ENCODE measurements at places on chromosomes 13 and 19.

GRCh38 chr13:40671956-40672764, 5.7 kb upstream of the FOXO1 start:
- no peak for DNase-seq

DNA sequence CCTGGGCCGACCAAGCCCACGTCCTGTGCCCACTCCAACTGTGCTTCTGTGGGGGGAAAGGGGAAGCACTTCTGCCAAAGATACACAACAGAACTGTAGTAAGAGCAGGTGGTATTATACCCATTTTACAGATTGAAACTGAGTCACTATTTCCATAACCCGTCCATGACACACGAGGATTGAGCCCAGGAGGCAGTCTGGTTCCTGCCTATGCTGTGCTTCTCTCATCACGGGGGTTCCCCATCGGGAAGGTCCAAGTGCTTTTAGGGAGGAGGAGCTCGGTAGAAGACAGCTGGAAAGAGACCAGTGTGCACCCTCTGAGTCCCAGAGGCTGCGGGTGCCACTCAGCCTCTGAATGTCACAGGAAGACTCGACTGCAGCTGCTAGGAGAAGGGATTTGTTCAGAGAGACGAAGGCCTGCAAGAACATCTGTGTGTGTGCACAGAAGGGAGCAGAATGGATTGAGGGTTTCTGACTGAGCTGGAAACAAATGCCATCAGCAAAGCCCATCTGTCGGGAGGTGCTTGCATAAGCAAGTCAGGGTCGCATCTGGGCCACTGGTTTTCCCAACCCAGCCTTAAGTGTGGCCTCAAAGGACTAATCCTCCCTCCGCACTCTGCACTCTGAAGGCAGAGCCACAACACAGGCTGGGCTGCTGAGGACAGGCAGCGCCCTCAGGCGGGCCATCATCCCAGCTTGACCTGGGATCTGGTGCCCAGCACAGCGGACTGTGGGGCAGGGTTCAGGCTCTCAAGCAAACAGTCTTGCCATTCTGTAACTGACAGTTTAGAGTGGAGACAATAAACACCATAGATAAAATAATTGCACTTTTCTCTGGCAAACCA, 150.0 kb downstream of the DPF1 start:
- no peak for DNase-seq

DNA sequence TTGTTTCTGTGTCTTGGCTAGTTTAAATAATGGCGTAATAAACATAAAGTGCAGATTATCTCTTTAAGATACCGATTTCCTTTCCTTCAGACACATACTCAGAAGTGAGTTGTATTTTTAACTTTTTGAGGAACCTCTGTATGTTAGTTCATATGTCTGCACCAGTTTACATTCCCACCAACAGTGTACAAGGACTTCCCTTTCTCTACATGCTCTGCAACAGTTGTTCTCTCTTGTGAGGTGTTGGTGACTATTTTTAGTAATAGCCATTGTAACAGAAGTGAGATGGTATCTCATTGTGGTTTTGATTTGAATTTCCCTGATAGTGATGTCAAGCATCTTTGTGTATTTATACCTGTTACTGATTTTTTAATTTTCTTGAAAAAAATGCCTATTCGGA, 418.6 kb downstream of the UQCRFS1 start:
- DNase-seq: no peak

GRCh38 chr13:79637133-79637763, 156.3 kb downstream of the NDFIP2 start:
- no peak for DNase-seq

- DNase-seq: no peak
Observed at GRCh38 chr13:32031815-32032370, 319 bp downstream of the FRY start.

Data from vagina (tissue), 2 donors.